ENCODE measurements at places on chromosomes 7 and 10.

GRCh38 chr7:28078036-28078901 is 102.3 kb downstream of the JAZF1 start:
- peak; percentile 61 for DNase-seq

- peak; percentile 81 for DNase-seq
These were observed 5.9 kb downstream of the KCP start for GRCh38 chr7:128904381-128905197.

- DNase-seq = no peak
These were observed 4.4 kb downstream of the BAG3 start for GRCh38 chr10:119655566-119656001.

GRCh38 chr10:15849316-15849715 is 11.0 kb downstream of the MINDY3 start:
- DNase-seq = no peak

DNA sequence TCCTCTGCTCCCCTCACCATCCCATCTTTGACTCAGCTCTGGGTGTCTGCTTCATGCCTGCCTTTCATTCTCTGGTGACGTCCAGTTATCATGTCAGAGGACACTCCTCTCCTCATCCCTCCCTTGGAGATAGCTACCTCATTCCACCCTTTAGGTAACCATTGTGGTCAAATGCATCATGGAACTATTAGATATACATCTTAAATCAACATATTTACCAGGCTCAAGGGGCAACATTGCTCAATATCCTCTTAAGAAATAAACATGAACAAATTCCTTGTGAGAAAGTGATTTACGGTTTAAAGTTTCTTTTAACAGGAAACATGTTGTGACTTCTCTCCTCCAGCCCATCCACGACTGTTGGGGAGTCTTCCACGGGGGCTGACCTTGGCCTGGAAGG is 511.6 kb upstream of the IGFBP3 start:
- DNase-seq = no peak

- DNase-seq = no peak
These were observed 14.2 kb upstream of the FRMPD2 start for GRCh38 chr10:48288661-48289060.

GRCh38 chr10:70234668-70235447 is 1.6 kb upstream of the PPA1 start:
- no peak for DNase-seq

DNA sequence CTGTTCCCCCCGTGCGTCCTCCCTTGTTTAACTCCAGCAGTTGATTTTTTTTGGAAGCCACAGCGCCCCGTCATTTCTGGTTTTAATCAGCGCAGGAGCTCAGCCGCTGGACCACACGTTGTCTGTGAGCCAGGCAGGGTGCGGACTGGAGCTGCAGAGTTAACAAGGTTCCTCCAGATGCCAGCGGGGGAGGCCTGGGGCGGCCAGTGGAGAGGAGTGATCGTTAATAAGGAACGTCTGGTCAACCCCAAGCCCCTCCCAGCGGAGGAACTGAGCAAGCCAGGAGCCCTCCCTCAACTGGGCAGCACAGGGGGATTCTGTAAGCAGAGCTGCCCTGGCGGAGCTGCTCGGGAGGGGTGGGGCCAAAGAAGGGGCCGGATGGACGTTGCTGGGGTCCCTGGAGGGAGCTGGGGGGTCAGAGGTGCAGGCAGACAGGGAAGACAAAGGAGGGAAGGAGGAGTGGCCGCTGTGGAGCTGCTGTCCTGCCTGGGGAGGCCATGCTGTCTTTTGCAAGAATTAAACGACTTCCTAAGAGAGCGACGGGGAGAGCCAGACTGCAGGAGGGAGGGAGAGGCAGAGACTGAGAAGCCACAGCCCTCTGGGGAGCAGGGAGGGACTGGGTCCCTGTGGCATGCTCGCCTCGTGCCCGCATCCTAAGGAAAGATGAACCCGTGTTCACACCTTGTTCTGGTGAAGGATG is 537.1 kb upstream of the FOXK1 start:
- DNase-seq = no peak

DNA sequence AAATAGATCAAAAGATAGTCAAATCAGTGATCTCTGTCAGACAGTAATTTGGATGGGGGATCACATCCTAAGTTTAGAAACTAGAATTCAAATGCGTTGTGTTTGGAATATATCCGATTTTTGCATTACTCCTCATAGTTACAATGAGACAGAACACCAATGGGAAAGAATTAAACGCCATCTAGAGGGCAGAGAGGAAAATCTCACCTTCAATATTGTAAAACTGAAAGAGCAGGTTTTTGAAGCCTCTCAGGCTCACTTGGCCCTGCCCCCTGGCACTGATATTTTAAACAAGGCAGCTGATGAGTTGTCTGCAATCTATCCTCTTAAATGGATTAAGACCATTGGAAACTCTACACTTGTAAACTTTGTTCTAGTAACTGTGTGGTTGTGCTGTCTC is 17.7 kb downstream of the FRG2B start:
- DNase-seq = peak; percentile 2

GRCh38 chr7:31747553-31747952 is 60.5 kb downstream of the PPP1R17 start:
- DNase-seq = no peak

DNA sequence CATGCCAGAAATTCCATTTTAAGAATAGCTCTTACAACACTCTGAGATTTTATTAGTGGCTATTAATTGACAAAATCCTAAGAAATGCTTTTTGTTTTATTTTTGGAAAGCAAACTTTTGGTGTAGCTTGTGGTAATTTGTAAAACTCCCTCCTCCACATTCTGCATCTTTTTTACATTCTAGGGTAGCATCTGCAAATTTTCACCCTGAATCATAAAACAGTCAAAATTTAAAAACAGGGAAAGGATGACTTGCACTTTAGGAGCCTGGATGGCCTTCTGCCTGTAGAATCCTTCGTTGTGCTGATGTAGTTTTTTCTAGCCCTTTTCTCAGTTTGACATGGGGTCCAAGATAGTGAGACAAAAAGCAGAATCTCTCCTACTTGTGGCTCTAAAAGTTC is 316.1 kb downstream of the ADRA2A start:
- no peak for DNase-seq

DNA sequence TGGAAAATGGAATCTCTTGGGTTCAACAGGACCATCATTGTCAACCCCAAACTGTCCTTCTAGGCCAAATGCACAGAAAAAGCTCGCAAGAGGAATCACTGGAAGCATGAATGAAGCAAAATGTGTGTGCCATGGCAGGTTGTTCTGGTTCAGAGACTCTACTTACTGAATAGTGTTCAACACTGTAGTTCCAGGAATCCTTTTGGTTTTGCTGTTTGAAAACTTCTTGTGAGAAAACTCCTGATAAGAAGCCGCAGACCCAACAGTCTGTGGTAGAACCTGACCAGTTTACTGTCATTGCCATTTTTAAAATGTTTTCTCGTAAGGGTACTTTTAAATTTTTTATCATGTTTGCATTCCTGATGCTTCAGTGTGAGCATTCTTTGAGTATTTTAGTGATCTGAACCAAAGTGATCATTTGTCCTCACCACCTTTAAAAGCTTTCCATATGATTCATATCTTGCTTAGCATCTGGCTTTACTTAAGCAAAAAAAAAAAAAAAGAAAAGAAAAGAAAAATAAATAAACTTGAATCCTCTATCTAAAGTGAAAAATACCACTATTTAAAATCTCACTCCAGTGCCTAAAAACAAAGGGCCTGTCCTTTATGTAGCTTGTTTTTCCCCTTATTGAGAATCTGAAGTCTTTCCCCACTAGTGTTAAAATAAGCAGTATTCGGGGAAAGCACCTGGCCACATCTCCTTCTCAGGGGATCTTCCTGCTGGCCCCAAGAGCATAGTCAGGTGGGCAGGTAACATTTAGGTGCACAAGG is 92.4 kb downstream of the WNT2 start:
- no peak for DNase-seq

GRCh38 chr10:96850825-96851224 is 18.7 kb downstream of the LCOR start:
- no peak for DNase-seq

DNA sequence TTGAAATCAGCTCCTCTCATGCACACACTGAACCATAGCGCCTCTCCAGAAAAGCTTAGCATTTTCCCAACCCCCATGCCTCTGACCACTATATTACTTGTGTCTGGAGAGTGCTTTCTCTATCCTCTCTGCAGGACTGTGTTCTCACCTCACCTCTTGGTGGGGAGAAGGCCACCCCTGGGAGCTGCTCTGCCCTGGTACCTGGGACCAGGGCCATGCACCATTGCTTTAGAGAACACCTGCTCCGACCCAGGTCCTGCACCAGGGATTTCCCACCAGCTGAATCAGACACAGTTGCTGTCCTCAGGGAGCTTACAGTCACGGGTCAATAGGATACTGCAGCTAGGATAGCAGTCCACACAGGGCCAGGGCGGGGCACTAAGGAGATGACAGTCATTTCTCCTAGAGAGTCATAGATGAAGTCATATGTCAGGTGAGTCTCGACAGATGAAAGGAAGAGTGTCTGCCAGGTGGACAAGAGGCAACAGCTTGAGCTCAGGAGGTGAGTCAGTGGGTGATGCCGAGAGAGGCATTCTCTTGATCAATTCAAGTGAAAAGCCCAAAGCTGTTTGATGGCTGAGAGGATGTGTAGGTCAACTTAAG is 619 bp upstream of the LMTK2 start:
- peak; percentile 20 for DNase-seq

DNA sequence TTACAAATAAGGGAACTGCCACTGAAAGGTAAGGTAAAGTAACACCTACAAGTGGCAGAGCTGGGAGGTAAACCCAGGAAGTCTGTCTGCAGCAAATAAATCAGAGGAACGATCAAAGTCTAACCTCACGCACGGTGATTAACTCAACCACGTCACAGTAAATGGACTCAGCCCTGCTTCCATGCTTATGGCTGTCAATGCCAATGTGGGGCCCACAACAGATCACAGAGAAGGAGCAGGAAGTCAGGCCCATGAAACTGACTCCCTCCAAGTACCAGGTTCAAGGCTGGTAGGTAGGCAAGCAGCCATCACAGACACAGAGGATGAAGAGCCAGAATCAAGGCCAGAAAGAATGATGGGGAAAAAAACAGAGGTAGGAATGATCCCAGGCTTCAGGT is 38.0 kb upstream of the ACSL5 start:
- no peak for DNase-seq

DNA sequence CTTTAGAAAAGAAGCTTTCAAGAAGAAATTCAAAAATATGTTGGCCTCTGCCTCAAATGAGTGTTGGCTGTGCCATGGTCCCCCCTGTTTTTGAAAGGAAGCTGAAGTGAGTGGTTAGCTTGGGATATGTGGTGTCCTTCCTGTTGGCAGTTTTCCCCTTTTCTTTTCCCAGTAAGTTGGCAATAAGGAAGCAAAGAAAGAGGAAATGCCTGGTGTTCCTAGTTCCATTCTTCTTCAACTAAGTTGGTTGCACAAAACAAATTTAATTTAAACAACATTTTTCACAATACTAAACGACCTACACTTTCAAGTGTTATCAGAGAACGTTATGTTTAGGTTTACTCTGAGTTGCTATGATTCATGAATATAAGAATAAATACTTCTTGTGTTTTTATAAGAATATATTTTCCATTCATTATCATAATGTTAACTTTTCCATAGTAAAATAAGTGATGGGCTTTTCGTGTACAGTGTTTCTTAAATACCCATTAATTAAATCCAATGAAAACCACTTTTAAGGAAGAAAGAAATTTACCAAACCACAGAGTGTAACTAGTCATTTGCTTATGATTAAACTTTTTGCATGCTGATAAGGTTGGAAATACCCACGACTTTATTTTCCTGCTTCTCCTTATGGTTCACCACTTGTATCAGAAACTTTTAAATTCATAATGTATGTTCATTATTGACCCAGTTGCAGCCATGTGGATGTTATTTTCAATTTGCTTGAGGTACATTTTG is 7.7 kb downstream of the HDAC9 start:
- no peak for DNase-seq

DNA sequence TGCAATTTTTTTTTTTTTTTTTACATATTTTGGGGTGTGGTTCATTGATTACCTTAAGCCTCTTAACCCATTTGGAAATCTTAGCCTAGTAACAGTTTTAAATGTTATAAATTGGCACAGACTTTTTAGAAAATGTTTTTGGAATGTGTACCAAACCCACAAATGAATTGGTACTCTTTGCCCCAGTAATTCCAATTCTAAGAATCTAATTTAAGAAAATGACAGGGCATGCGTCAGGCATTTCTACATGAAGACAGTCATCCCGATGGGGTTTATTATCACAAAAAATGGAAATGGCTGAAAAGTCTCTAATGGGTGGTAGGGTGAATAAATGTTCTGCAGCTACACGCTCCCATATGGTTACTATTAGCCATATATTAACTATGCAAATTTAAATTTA is 54.9 kb downstream of the ITIH5 start:
- DNase-seq = no peak

DNA sequence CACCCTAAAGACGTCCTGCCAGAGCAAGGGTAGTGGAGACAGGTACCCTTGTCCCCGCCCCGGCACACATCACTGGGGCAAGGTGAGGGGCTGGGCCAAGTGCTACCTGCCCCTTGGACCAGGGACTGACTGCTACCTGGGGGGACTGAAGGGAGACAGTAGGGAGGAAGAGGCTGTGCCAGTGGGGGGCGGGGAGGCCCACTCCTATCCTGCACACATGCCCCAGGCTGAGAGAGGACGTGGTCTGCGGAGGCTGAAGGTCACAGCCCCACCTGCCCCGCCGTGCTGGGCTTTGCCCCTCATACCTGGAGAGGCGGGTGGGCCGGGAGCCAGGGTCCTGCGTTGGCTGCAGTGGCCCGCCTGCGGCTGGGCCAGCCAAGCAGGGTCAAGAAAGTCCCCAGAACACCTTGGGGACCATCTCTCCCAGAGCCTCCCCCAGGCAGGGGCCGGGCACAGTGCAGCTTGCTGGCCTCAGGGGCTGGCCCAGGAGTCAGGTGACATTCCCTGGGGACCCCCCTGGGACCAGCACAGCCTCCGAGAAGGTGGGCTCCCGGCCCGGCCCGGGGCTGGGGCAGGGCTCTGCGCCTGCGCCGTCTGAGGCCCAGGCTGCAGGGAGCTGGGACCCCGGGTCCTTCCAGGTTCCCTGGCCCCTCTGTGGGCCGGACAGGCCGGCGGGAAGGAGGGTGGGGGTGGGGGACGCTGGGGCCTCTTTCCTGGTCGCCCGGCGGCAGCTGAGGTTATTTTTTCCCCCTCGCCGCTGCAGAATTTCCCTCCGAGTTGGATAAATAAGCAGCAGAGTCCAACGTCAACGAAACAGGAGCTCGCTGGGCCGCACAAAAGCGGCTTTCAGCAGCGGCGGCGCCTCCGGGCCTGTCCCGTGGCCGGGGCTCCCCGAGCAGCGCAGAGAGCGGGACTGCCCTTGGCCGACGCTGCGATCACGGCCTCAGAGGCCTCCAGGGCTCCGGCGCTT is 9.8 kb upstream of the FZD9 start:
- no peak for DNase-seq

All from RPMI8226 (cell line).